ENCODE measurements at places on chromosomes 2 and 18. TPM values are rescaled to one million over a fixed set of nuclear protein-coding genes. Genes with fewer than 3 reads are reported as not detected.

The MLPH gene
- 27.2 TPM for total RNA-seq

The CNRIP1 gene
- total RNA-seq, result 62.9 TPM

The HOXD4 gene
- total RNA-seq, result not detected

The GPR45 gene
- not detected for total RNA-seq

The HOXD10 gene
- not detected for total RNA-seq

The ROCK2 gene
- total RNA-seq, result 17.0 TPM

The STPG4 gene
- not detected for total RNA-seq

The ITGA4 gene
- total RNA-seq, result 31.1 TPM

The C18orf32 gene
- 18.5 TPM for total RNA-seq

The OSBPL6 gene
- total RNA-seq, result 3.4 TPM

The GCG gene
- total RNA-seq, result not detected

The GKN2 gene
- total RNA-seq, result not detected

The ITGB1BP1 gene
- total RNA-seq, result 77.4 TPM

The UCN gene
- 0.15 TPM for total RNA-seq

The GLI2 gene
- total RNA-seq, result 6.2 TPM

The XDH gene
- total RNA-seq, result 0.17 TPM

The HDHD2 gene
- total RNA-seq, result 14.9 TPM

The REG1B gene
- not detected for total RNA-seq

The IKZF2 gene
- total RNA-seq, result 5.9 TPM

The LRRTM4 gene
- total RNA-seq, result not detected

The ATRAID gene
- 227 TPM for total RNA-seq

The RRM2 gene
- 186 TPM for total RNA-seq

The LHCGR gene
- not detected for total RNA-seq

The ALKAL2 gene
- not detected for total RNA-seq

The DLX2 gene
- 0.15 TPM for total RNA-seq

The CPO gene
- total RNA-seq, result not detected

The DSC2 gene
- total RNA-seq, result not detected

The QPCT gene
- 1.5 TPM for total RNA-seq

The CRYBA2 gene
- total RNA-seq, result not detected

The CYP27A1 gene
- 15.9 TPM for total RNA-seq

The UGT1A9 gene
- total RNA-seq, result not detected

The EGR4 gene
- total RNA-seq, result not detected

The DYNAP gene
- total RNA-seq, result not detected

The FAM98A gene
- total RNA-seq, result 45.6 TPM

The IL36RN gene
- total RNA-seq, result not detected

The KYNU gene
- 1.0 TPM for total RNA-seq

The CAVIN2 gene
- total RNA-seq, result 28.5 TPM

The TBC1D8 gene
- 4.4 TPM for total RNA-seq

The ZNF519 gene
- 2.5 TPM for total RNA-seq

The CRYGC gene
- total RNA-seq, result not detected

The KCNJ13 gene
- not detected for total RNA-seq

The PDE11A gene
- total RNA-seq, result not detected

The CFC1 gene
- total RNA-seq, result not detected

The CETN1 gene
- total RNA-seq, result not detected

The AOX1 gene
- total RNA-seq, result 36.7 TPM

The ANKRD62 gene
- not detected for total RNA-seq

The CYP20A1 gene
- total RNA-seq, result 12.8 TPM
